ENCODE measurements at places on chromosomes 11 and 22. TPM values are rescaled to one million over a fixed set of nuclear protein-coding genes. Genes with fewer than 3 reads are reported as not detected.

DNA sequence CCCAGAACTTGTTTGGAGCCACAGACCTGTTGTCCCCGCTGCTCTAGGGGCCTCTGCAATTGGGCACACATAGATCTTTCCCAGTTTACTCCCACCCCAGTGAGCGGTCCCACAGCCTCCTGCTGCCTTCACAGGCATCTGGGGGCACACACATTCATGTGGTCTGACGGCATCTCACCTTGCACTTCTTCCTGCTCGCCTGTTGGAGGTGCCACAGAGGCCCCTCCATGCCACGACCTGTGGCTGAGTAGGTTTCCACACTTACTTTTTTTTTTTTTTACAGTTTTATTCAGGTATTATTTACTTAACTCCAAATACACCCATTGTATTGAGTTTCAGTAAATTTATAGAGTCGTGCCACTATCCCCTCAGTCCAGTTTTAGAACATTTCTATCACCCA lies 68.9 kb upstream of the SEPTIN5 start:
- no peaks in the 10 kb centered on the region for H3K36me3 ChIP-seq
- no peaks in the 10 kb centered on the region for H3K4me1 ChIP-seq
- H3K27ac ChIP-seq = no peak overlapping the region
- no peak overlapping the region for H3K4me3 ChIP-seq
- peaks cover 60% of the 10 kb centered on the region for H3K27me3 ChIP-seq

DNA sequence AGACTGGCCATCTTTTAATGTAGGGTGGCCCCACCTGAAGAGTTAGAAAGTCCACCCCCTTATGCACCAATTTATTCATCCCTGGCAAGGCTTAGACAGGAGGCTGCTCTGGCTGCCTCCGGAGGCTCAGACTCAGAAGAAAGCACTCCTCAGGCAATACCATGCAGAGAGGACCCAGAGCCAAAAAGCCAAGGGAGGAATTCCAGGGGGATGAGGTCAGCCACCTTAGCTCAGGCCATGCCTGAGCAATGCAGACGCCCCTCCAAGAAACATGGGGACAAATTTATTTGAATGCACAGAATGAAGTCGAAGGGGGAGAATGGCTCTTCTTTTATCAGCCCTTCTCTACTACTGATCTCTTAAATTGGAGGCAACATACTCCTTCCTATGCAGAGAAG lies 39.7 kb upstream of the GLYAT start:
- H3K4me1 ChIP-seq = no peaks in the 10 kb centered on the region
- no peaks in the 10 kb centered on the region for H3K27me3 ChIP-seq
- H3K36me3 ChIP-seq = no peaks in the 10 kb centered on the region
- H3K27ac ChIP-seq = no peak overlapping the region
- H3K4me3 ChIP-seq = no peak overlapping the region

DNA sequence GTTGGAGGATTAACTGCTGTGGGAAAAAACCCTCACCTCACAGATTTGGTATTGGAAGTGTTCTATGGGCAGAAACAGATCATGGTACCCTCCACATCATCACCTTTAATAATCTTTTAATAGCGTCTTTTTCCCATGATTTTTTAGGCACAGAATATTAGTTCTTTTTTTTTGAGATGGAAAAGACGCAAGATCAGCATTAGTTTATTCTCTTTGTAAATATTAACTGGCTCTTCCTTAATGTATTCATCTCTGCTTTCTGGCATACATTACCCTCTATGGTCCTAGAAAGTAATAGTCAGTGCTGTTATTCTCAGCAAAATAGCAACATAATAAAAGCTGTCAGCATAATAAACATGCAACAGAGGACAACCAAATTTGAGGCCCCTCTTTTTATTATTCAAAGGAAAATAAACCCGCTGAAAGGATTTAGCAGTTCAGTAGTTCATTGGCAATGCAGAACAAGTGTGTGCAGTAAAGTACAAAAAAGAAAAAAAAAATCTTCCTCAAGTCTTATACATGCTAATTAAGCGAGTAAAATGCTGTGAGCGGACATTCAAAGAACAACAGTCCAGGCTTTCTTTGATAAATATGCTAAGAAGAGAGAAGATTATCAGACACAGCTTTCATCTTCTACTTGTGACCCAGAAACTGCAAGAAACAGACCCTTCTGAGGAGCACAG lies 37.5 kb upstream of the DDI1 start:
- H3K36me3 ChIP-seq = no peaks in the 10 kb centered on the region
- H3K27ac ChIP-seq = no peak overlapping the region
- DNase-seq = no peak
- H3K4me3 ChIP-seq = no peak overlapping the region
- no peaks in the 10 kb centered on the region for H3K27me3 ChIP-seq
- H3K4me1 ChIP-seq = peaks cover 8% of the 10 kb centered on the region

The SERHL2 gene
- total RNA-seq = 3.1 TPM

The MFRP gene
- not detected for total RNA-seq

Measured in esophagus muscularis mucosa (tissue), 4 donors.